ENCODE measurements at places on chromosomes 2 and 18. TPM values are rescaled to one million over a fixed set of nuclear protein-coding genes. Genes with fewer than 3 reads are reported as not detected.

GRB14 gene
- total RNA-seq = 0.55 TPM

SLC9A4 gene
- total RNA-seq = 0.11 TPM

B4GALT6 gene
- 6.0 TPM for total RNA-seq

TWSG1 gene
- total RNA-seq = 33.6 TPM

LDAH gene
- total RNA-seq = 27.4 TPM

CEP68 gene
- 13.4 TPM for total RNA-seq

RASGRP3 gene
- total RNA-seq = not detected

FBXO36 gene
- 5.0 TPM for total RNA-seq

TET3 gene
- 28.7 TPM for total RNA-seq

ELOA2 gene
- total RNA-seq = not detected

FAHD2B gene
- total RNA-seq = 9.0 TPM

CNPPD1 gene
- total RNA-seq = 38.0 TPM

DSC3 gene
- not detected for total RNA-seq

VRK2 gene
- total RNA-seq = 16.1 TPM

ATRAID gene
- 107 TPM for total RNA-seq

FAM237A gene
- total RNA-seq = not detected

CDH7 gene
- total RNA-seq = 2.3 TPM

C1GALT1C1L gene
- 0.41 TPM for total RNA-seq

EFEMP1 gene
- total RNA-seq = not detected
